SJSA1 (cell line): ENCODE measurements at places on chromosomes 13 and 19.

GRCh38 chr19:4732680-4733114, 9.1 kb upstream of the DPP9 start:
- DNase-seq = peak; percentile 62

GRCh38 chr19:23203841-23204344, 46.3 kb downstream of the ZNF724 start:
- no peak for DNase-seq

GRCh38 chr13:74367193-74367592, 233.0 kb upstream of the KLF12 start:
- no peak for DNase-seq

- DNase-seq = no peak
Observed at GRCh38 chr19:5086725-5087439, 118.0 kb downstream of the KDM4B start.

DNA sequence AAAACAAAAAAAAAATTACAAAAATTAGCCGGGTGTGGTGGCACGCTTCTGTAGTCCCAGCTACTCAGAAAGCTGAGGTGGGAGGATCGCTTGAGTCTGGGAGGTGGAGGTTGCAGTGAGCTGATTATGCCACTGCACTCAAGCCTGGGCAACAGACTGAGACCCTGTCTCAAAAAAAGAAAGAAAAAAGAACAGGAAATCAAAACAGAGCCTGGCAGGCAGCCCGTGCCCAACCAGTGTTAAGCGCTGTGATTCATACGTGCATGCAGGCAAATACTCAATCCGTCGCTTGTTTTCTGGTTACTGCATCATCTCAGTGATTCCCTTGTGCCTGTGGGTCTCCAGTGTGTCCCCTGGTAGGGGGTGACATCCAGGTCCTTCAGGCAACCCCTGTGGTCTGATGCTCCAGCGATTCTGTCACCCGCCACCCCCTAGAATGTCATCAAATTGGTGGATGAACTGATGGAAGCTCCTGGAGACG, 18.1 kb downstream of the DDX39A start:
- no peak for DNase-seq

DNA sequence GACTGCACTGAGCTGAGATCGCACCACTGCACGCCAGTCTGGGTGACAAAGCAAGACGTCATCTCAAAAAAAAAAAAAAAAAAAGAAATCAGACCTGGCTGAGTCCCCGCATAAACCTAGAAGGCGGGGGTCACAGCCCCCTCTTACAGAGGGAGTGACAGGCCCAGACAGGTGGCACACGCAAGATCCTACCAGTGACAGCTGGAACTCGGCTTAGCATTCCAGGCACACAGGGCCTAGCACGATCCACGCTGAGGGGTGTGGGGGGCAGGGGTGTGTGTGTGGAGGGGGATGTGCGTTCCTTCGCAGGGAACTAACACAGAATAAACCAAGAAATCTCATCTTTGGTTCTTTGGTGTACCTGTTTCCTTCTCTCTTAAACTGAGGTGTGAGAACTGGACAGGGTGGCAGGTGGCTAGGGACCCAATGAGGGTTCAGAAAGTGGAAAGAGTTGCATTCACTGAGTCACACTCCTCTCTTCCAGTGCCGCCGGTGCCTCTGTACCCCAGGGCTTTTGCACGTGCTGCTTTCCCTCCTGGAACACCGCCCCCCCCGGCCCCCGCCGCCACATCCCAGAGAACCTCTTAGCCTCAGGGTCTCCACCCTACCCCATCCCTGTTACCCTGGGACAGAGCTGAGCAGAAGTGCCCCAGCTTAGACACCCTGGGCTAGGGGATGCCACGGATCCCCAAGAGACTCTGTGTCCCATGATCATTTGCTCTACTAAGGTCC, 5.0 kb downstream of the SGTA start:
- DNase-seq = no peak

- peak; percentile 57 for DNase-seq
Observed at GRCh38 chr13:50589651-50590054, 253.8 kb downstream of the DLEU7 start.

DNA sequence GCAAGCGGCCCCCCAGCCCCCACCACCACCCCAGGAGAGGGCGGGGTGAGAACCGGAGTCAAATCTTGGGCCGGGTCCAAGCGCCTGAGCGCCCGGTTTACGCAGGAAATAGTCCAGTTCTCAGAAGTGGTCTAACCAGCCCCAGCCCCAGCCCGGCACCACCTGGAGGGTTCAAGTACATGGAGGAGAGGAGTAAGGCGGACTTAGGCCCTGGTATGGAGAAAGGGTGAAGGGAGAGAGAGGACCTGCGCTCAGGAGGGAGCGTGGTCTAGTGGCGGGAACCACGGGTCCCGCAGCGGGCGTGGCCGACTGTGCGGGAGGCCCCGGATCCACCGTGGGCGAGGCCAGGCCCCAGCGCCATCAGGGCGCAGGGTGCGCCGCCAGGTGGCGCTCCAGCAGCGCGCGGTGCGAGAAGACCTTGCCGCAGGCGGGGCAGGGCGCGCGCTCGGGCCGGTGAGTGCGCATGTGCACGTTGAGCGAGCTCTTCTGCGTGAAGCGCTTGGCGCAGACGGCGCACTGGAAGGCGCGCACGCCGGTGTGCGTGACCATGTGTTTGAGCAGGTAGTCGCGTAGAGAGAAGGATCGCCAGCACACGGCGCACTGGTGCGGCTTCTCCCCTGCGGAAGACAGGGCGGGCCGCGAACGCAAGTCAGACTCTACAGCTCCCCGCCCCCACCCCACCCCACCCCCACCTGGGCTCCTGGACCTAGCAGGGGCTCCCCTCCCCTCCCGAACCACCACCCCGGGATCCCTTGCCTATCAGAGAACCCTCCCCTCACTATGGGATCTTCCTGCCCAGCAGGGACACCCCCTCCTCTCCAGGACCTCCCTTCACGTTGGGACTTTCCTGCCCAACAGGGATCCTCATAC, 2.1 kb upstream of the SLC27A5 start:
- DNase-seq = no peak

DNA sequence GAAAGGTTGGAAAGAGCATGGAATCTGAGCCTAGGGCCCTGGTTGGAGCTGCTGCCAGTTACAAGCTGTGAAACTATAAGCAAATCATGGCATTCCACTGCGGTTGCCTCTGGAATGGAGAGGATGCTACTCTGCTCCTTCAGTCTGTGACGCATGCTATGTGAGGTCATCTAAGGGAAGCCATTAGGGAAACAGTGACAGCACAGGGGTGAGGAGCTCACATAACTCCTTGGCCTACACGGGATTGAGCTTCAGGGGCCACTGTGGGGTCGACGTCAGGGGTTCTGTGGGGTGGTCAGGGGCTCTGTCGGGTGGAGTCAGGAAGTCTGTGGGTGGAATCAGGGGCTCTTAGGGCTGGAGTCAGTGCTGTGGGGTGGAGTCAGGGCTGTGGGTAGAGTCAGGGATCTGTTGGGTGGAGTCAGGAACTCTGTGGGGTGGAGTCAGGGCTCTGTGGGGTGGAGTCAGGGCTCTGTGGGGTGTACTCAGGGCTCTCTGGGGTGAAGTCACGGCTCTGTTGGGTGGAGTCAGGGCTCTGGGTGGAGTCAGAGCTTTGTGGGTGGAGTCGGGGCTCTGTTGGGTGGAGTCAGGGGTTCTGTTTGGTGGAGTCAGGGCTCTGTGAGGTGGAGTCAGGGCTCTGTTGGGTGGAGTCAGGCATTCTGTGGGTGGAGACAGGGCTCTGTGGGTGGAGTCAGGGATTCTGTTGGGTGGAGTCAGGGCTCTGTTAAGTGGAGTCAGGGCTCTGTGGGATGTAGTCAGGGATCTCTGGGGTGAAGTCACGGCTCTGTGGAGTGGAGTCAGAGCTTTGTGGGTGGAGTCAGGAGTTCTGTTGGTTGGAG, 35.8 kb upstream of the MEDAG start:
- peak; percentile 94 for DNase-seq

DNA sequence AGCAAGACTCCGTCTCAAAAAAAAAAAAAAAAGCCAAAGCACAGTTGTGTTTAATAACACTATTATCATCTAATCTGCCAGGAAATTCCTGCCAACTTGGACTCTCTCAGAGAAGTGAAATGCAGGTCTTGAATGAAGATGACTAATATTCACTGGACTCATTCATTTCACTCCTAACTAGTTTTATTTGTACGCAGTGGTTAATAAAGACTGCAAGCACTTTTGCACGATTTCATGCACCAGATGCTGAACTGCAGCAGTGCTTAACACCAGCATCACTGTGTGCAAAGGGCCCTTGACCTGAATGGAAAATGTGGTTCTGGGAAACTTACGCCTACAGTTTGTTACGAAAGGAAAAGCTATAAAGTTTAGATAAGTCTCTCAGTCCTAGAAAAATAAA, 63.3 kb downstream of the DHRS12 start:
- no peak for DNase-seq

GRCh38 chr13:44918326-44919103, 70.8 kb downstream of the NUFIP1 start:
- DNase-seq = peak; percentile 96

DNA sequence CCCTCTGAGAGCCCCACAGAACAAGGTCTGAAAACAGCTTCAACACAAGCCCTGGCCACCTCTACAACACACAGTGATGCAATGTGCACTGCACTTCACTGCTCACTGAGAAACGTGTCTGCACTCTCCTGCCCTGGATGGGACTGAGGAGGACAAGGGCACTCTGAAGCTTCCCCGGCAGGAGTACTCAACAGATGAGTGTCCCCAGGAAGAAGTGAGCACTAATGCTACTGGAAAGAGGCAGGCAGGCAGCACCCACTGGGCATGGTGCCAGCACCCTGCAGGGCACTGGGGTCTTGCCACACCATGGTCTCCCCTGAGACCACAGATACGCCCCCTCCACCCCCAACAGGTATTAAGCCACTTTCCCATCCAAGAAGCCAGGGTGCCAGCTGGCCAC, 17.7 kb upstream of the SLC35E1 start:
- no peak for DNase-seq

DNA sequence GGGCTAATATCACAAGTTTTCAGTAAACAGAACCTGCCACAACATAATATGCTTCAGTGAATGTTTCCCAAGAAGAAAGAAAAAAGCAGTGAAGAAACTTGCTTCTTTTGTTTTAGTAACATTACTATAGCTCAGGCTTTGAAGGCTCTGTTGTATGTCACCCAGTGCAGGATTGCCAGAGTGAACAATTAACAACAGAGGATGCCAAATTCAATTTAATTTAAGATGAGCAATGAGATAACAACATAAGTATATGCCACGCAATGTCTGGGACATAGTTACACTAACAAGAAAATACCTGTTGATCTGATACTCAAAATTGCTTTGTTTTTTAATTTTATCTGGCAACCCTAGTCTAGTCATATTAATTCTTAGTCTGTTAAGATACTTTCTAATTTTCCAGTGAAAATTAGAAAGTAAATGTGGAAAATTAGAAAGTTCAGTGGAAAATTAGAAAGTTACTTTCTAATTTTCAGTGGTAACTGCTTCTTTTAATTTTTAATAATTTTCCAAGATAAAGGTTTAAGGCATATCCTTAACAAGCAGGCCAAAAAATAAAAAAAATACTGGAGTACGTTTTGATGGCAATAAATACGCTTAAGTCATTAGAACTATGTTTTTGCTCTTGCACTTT, 336.3 kb downstream of the SLITRK6 start:
- DNase-seq = no peak

DNA sequence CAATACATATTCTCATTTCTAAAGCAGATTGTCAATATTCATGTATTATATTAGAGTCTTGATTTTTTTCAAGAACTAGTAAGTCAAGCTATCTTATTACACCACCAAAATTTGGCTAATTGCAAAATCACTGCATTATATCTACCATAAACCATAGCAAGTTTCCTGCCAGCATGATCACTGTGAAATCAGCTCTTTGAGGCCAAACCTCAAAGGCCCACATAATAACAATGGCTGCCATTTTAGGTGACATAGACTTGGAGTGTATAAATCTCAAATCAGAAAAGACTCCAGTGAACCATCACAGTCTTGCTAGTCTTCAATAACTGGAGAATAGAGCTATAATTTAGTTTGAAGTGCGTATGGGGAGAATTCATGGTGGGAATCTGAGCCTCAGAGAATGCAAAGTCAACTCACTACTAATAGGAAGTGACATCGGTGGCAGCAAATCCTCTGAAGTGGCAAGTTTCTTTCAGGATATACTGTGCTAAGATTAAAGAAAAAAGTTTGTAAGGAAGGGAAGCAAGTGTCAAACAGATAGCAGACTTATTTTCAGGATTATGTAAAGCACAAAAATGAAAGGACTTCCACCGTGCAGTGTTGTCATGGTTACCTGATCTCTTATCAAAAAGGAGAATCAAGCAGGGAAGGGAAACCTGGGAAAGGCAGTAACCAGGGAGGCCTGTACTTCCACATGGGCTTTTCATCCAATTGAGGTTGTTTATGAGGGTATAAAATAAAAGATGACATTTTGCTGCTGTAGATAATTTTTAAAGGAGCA, 117.4 kb upstream of the FNDC3A start:
- DNase-seq = no peak

DNA sequence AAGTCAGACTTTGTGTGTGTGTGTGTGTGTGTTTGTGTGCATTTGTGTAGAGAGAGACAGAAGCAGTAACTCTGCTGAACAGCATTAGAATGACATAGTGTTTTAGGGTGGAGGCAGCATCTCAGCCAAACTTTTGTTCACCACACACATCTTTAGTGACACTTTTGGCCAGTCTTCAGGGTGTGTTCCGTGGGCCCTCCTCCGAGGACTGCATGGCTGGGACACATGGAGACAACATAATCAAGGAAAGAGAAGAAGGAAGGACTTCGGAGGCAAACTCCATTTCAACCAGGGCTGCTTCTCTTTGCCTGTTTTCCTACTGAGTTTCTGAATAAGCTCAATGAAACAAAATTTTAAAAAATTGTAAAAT, 205.1 kb downstream of the LHFPL6 start:
- DNase-seq = no peak

DNA sequence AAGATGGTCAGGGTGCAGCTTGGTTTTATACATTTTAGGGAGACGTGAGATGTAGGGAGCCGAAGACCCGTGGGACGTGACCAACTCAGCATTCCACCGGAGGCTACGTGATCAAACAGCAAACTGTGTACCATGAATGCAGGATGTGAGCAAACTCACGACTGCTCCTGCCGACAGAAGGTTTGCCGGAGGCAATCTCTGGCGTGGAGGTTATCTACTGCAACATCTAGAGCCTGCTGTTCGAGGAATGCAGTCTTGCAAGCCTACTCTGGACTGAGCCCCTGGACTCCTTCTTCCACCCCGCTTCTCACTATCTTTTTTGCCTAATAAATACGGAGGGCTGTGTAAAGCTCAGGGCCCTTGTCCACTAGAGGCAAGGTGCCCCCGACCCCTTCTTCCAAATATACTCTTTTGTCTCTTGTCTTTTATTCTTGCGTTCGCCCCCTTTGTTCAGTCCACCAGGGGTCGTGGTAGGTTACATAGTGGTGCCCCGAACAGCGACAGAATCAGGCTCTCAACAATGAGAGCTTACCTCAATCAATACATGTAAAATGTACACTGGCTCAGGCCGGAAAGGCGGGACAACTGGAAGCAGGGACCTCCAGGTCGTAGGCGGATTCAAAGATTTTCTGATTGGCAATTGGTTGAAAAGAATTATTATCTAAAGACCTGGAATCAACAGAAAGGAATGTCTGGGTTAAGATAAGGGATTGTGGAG, 8.9 kb upstream of the OR1I1 start:
- no peak for DNase-seq
